Right atrium auricular region (tissue), 2 donors: ENCODE measurements at places on chromosomes 2 and 18. TPM values are rescaled to one million over a fixed set of nuclear protein-coding genes. Genes with fewer than 3 reads are reported as not detected.

DNA sequence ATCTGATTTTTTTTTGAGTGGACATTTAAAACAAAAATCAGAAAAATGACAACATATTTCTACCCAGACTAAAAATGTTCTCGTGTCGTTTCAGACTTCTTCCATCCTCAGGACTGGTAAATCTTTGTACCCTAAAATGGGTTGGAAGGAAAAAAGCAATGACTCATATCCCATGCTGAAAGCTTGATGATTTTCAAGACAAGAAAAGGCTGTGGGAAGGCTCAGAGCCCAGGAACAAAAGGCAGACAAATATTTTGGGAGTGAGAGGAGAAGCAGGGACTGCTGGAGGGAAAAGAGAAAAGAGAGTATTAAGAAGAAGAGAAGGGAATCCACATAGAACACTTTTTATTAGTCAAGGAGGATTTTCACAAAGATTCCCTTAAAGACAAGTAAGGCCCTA lies 77.1 kb upstream of the CTAGE1 start:
- no peak for DNase-seq
- H3K4me3 ChIP-seq: no peak overlapping the region
- H3K36me3 ChIP-seq: no peaks in the 10 kb centered on the region
- H3K27ac ChIP-seq: peak overlapping the region; percentile 68
- H3K4me1 ChIP-seq: no peaks in the 10 kb centered on the region
- no peaks in the 10 kb centered on the region for H3K27me3 ChIP-seq

DNA sequence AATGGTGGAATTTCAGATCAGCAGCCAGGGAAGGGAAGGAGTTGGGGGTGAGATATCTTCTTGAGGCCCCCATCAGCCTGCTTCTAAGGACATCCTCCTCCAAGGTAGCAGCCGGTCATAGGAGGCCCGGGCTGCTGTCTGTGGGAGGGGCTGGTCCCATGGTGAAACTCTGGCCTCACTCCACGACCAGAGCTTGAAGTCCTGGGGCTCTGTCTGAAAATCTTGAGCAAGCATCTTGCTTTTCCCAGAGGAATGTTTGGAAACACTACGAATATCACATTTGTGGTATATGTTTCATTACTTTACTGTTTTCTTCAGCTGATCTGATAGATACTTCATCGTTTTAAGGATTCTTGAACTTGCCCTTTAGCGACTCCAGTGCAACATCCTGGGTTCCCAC lies 103.7 kb downstream of the CTAGE1 start:
- no peak overlapping the region for H3K27ac ChIP-seq
- H3K4me1 ChIP-seq: peaks cover 11% of the 10 kb centered on the region
- H3K4me3 ChIP-seq: no peak overlapping the region

- no peak overlapping the region for H3K27ac ChIP-seq
- H3K4me1 ChIP-seq: no peaks in the 10 kb centered on the region
- H3K36me3 ChIP-seq: no peaks in the 10 kb centered on the region
- DNase-seq: no peak
Observed at GRCh38 chr2:237147317-237147716, 61.6 kb downstream of the COPS8 start.

The SERPINB12 gene
- not detected for total RNA-seq

The SMAD2 gene
- total RNA-seq: 54.8 TPM
